Iris pigment epithelial cell (primary cell): ENCODE measurements at places on chromosomes 1 and 21.

- DNase-seq, result peak; percentile 54
These were observed 13.8 kb downstream of the MIER1 start for GRCh38 chr1:66938613-66939012.

GRCh38 chr21:44354775-44355771 lies 1.7 kb downstream of the TRPM2 start:
- no peak for DNase-seq

GRCh38 chr1:90671251-90671650 lies 45.9 kb downstream of the BARHL2 start:
- DNase-seq, result no peak

DNA sequence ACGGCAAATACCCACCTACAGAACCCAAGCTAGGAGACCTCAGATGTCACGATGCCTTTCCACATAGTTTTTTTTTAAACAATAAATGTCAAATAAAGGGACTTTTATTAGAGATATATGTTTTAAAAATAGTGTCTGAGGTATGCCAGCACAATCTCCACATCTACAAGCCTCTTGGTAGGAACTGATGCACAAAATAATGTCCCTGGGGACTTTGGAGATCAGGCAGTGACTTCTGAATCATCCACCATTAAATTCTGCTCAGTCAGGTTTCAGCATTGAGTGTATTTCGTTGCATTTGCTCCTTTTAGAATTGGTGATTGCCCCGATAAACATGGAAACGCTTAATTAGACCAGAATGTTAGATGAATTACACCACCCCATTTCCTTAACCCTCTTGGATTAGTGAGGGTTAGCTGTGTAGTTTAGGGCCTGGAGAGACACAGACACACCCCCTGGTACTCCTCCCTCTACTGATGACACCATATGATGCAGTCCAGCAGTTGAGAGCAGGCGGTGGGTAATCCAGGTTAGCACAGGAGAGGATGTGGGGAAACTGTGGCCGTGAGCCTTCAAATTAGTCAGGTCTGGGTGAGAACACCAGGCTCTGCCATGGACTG lies 33.6 kb downstream of the LGR6 start:
- no peak for DNase-seq

- no peak for DNase-seq
These were observed 20.1 kb upstream of the COL18A1 start for GRCh38 chr21:45384656-45385548.
